Stimulated activated CD4-positive, alpha-beta T cell treated with anti-CD3 and anti-CD28 coated beads, Interleukin-1b, Interleukin-23, amount 100 ng/mL, for 1 hour (primary cell): ENCODE measurements at places on chromosomes 11 and 22.

DNA sequence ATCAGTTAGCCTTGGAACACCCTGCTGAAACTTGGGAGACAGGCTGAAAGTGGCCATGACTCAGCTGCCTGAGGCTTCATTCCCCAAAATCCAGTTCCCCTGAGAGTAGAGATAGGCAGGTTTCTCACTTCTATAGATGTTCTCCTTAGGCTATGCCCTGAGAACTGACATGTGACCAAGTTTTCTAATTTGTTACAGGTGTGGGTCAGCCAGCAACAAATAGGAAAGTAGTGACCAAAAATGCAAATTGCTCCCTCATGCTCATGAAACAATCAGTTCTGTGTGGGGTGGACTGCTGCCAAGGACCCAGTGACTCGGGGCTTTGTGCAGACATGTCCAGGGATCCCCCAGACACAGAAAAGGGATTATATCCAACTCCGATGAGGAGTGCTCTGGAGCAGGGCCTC, 7.3 kb upstream of the CCDC15 start:
- DNase-seq, result no peak

DNA sequence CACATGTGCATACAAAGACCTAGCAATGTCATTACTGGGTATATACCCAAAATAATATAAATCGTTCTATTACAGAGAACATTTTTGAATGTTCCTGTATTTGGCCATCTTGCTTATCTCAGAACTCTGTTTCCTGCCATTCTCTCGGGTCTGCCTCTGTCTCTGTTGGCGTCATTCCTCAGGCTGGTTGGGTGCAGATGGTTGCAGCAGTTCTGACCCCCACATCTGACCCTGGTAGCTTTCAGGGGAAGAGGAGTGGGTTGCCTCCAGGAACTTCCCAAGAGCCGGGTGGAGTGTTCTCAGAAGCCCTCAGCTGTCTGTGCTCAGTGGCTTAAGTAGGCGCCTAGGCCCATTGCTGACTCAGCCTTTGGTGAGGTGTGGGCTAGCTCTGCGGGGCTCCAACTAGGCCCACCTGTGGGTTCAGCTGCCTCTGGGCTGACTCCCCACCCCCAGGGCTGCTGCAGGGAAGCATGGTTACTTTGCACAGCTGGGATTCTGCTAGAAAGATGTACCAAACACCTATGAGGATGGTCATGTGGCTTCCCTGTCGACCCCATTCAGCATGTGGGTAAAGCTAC, 114.0 kb downstream of the TBC1D22A start:
- DNase-seq, result no peak

DNA sequence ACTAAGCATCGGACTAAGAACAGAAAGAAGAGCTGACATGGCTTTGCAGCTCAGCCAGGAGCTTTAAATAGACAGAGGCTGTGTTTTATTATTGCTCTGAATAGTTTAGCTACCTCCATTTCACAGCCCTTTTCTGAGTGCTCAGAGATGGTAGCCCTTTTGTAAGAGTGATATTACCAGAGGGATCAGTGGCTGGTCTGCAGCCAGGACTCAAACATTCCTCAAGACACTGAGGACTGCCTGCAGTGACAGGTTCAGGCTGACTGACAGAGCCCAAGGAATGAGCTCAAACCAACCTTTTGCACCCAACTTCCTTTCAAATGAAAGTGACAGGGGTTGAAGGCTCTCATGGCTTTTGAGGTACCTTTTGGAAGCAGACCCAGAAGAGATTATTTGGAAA, 189.0 kb downstream of the DDX10 start:
- no peak for DNase-seq

DNA sequence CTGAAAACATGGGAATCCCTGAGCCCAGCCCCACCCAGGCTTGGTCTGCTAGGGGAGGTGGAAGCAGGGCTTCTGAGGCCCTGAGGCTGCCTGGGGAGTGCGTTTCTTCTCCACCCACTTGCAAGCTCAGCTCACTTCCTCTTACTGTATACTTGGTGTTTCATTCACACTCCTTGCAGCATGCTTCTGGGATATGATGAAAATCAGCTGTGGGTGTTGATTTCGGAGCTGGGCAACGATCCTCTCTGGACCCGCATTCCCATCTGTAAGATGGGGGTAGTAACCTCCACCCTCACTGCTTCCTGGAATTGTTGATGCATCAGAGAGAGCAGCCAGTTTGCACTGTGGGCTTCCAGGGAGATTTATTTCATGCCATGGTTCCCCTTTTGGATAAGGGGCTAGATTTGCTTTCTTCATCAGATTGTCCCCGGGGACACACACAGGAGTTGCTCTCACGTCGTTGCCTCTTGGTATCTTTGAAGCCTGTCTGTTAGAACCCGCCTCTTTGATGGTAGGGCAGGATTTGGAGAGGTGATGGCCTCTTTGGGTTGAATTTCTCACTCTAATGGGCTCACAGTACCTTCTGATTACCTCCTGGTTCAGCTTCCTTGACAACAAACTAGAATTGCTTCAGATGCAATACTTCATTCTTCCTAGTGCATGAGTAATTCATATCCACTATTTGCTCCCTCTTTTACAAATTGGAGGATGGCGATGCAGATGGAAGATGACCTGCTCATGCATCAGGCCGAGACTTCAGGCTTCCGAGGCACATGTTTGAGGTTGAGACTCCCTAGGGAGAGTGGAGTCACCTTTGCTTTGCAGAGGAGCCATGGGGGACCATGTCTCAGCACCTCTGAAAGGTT, 40.4 kb downstream of the BCR start:
- DNase-seq, result no peak

DNA sequence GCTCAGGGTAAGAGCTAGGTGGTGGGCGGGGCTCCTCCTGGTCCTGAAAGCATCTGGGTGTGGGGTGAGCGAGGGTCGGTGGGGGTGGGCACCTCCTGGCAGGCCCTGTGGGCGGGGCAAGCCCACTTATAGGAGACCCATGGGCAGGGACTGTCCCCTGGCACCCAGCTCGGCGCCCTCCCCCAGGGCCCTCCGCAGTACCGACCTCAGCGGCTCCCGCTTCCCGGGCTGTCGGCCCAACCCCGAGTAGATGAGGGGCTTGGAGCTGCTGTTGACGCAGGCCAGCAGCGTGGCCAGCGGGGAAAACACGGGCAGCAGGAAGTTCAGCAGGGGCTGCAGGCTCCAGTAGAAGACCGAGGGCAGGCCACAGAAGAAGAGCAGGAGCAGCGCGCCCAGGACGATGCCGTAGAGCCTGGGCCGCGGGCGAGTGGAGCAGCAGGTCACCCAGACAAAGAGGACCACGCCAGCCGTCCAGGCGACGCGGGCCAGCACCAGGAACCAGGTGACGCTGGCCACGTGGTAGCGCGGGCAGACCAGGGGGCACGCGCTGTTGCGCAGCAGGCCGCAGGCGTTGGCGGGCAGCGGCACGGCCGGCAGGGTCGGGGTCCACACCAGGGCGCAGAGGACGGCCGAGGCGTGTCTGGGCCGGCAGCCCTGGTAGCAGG, 663 bp downstream of the MRGPRG start:
- DNase-seq, result no peak

DNA sequence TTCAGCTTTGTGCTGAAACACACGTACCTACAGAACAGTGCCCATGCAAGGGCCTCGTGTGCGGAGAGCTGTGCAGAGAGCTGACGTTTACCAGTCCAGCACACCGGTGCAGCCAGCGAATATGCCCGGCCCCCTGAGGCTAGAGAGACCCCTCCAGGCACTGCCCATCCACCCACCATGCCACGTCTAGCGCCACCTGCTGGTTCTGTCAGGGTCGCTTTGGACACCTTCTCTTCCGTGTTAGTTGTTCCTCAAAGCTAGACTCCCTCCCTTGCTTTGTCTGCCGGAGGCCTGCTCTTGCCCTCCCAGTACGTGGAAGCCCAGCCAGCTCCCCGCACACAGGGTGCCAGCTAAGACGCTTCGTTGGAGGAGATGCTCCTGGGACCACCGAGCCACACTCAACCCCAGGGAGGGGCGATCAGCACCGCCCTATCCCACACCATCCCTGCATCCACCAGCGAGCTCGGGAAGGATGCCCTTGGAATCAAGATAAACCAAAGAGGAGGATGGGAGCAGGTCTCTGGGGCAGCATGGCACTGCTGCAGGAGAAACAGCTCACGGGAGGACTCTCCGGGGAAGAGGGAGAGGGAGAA, 43.4 kb downstream of the CPT1A start:
- peak; percentile 21 for DNase-seq

DNA sequence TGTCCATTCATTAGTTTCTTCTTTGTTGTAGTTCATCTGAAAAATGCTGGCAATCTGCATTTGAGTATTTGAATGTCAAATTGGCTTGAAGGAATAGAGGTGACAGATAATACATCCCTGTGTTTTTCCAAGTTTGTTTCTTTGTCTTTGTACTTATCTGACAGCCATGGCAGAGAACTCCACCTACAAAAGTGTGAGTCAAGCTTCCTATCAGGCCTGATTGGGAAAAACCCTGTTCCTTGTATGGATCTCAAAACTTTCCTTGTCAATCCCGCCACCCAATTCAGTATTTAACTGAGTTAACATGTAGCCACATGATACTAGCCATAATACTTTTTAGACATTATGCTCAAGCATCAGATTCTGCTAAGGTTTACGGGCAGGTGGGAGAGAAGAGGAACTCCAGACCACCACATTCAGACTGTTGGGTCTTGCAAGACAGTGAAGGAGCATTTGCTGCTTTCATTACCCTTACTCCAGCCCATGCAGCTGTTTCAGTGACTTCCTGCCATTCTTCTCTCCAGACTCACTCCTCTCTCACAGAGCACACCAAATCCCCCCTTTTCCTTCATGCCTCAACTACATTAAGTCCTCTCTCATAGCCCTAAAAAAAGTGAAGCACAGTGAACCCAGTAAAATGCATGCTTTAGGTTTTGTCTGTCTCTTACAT, 65.9 kb downstream of the BLID start:
- no peak for DNase-seq

DNA sequence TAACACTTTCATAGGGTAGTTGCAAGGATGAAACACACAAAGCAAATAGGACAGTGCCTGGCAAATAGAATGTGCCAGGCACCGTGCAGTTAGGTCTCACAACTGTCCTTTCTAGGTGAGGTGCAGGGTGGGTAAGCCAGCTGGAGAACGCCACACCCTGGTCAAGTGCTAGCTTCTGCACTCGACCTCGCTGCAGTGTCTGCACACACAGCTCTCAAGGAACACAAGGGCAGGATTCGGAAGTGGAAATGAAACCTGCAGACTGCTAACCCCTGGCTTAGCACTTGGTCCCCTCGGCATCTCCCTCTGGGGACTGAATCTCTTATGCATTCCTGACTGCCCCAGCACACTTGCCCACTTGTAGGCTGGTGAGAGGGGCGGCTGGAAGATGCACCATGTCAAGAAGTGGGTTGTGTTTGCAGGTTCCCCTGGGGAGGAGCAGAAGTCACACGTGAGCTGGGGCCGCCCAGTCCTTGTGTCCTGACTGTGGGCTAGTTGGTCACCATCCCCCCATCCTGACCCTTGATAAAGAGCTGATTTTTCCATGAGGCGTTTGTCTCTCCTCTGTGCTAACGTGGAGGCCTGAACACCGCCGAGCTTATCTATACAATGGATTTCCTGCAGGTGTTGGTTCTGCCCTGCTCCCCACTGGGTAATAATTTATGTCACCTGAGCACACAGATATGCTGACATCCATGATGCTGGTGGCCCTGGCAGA, 89.0 kb downstream of the MICAL2 start:
- no peak for DNase-seq

DNA sequence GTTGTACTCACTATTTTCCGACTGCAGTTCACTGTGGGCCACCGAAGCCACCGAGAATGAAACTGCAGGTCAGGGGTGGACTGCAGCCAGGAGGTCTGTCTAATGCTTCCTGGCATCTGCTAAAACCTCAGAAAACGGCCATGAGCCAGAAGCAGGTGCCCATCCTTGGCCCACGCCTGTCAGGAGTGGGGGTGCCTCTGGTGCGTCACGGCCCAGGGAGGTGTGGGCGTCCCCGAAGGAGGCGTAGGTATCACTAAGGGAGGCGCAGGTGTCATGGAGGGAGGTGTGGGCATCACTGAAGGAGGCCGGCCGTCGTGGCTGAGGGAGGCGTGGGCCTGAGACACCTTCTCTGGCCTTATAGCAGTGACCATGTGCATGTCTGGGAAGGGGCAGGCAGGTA, 456.2 kb downstream of the TBC1D22A start:
- DNase-seq, result no peak

- no peak for DNase-seq
These were observed 7.2 kb upstream of the TRABD start for GRCh38 chr22:50178471-50178864.

DNA sequence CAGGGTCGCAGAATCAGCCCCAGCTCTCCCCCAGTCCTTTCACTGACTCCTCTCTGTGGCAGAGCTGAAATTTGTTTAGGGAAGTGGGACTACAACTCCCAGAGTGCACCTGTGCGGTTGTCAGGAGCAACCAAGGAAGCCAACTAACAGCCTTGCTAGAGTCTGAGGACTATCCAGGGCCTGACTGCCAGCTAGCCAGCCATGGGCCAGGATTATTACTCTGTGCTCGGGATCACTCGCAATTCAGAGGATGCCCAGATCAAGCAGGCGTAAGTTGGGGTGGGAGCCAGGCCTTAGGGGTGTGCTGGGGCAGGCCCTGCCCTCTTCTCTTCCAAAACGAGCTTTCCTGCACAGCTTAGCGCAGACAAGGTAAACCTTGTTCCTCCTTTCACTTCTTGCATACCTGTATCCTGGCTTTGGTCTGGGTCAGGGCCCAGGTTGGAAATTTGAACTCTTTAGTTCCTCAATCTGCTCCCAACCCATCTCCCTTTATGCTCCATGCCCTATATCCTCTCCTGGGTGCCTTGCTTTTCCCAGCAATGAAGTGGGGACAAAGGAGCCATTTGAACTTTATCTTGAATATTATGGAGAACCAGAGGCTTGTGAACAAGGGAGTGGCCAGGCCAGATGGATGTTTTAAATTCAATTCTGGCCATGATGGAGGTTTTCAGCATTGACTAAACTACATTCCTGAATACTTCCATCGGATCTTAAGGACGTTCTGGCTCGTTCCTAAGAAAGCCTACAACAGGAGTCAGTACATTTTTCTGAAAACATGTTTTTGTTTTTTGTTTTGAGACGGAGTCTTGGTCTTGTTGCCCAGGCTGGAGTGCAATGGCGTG, at the start of gene DNAJB13:
Gene DNAJB13, plus strand, starts transcription at position 158 of the 842 bp plus-strand sequence. Its CDS starts 44 bp downstream, at position 202.
- no peak for DNase-seq

- no peak for DNase-seq
These were observed 2.0 kb downstream of the SYNGR1 start for GRCh38 chr22:39351689-39352214.

DNA sequence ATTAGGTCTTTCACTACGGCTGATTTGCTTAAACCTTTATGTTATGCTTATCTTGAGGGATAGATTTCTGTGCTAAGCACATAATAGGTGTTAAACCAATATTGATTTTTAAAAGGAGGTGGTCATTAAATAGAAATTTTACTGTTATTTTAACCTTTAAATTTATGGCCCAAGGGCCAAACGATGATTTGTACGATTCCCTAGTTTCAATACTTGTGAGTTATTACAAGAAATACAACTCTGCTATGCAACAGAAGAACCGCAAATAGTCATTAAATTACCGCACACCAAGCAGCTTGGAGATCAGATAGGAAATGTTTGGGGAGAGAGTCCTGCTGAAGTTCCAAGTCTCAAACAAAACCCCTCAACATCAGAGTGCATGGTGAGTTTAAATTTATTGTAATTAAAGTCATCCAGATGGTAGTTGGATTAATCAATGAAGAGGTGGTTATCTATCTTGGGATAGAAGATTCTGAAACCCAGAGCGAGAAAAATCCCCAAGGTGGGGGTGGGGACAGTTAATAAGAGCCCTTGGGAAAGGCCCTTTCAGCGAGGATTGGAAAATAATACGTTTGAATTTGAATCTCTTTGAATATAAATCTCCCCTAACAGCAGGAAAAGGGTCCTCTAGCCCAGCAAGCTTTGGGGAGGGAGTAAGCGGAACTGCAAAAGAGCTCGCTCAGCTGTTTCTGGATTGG, 805 bp upstream of the QSER1 start:
- DNase-seq, result no peak
